Metanephros (tissue), 2 donors: ENCODE measurements at places on chromosomes 11 and 22. TPM values are rescaled to one million over a fixed set of nuclear protein-coding genes. Genes with fewer than 3 reads are reported as not detected.

MS4A6A gene
- 50.2 TPM for total RNA-seq

RAB38 gene
- 24.8 TPM for total RNA-seq

BCO2 gene
- 6.7 TPM for total RNA-seq

TUG1 gene
- 118 TPM for total RNA-seq

SAA4 gene
- not detected for total RNA-seq
